Stimulated activated CD4-positive, alpha-beta T cell treated with anti-CD3 and anti-CD28 coated beads, Interleukin-1b, Interleukin-23, amount 100 ng/mL, for 4 hours (primary cell): ENCODE measurements at places on chromosomes 2 and 18.

DNA sequence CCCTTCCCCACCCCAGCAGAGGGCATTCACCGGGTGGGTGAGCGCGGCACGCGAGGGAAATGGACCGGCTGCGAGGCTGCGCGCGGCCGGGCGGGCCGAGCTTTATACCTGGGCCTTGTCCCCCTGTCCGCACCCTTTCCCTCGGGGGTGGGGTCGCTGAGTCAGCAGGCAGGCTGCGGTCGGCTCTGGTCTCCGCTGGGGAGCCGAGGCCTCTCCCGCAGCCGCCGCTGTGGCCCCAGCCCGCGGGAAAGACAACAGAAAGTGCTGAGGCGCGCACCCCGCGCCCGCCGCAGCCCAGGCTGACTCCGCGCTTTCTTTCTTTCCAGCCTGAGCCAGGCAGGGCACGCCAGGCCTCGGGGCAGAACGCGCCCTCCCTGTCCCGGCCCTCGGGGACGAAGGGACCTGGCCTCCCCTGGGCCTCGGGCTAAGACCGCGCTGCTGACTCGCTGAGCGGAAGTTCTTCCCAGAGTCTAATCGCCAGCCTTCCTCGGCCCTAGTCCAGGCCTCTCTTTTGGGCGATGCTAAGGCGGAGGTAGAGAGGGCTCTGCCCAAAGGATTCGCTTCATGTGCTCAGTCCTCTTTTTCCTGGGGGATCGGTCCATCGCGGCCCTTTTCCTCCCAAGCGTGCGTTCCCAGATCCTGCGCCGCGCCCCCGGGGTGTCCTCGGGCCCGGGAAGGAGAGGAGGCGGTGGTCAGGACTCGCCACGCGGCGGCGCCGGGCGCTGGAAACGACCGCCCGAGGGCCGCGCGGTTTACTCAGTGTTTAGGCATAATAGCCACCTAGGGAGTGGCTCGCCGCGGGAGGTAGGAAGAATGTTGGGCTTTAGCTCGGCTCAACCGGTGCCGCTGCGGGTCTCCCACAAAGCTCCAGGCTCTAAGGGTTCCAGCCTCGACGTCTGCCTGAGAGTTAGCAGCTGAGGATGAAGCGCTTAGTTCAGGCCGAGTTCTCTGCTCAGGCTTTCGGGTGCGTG, at the start of gene CRYBA2:
CRYBA2 (minus strand) TSS at position 78 of the 971 bp plus-strand sequence. CDS start 246 bp downstream, outside the sequence.
- DNase-seq: no peak

DNA sequence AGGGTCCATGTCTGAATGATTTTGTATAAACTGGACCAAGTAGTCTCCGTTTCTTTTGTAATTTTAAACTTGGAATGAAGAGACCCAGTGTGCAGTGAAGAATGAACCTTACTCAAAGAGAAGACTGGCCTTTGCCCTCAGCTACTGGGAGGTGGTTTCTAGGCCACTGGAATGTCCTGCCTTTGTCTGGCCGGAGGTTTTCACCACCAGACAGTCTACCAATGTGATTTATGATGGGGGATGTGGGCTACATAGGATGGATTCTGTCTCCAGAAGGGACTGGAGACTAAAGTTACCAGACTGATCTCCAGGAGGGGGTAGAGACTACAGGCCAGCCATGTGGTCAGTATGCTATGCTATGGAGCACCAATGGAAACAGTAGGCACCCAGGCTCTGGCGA, 42.8 kb upstream of the RAB31 start:
- no peak for DNase-seq

GRCh38 chr2:20226152-20226545, 1.2 kb upstream of the SDC1 start:
- DNase-seq: no peak

GRCh38 chr2:230983566-230983965, 12.4 kb upstream of the SPATA3 start:
- no peak for DNase-seq

GRCh38 chr18:11944252-11944651, 36.1 kb upstream of the MPPE1 start:
- no peak for DNase-seq

DNA sequence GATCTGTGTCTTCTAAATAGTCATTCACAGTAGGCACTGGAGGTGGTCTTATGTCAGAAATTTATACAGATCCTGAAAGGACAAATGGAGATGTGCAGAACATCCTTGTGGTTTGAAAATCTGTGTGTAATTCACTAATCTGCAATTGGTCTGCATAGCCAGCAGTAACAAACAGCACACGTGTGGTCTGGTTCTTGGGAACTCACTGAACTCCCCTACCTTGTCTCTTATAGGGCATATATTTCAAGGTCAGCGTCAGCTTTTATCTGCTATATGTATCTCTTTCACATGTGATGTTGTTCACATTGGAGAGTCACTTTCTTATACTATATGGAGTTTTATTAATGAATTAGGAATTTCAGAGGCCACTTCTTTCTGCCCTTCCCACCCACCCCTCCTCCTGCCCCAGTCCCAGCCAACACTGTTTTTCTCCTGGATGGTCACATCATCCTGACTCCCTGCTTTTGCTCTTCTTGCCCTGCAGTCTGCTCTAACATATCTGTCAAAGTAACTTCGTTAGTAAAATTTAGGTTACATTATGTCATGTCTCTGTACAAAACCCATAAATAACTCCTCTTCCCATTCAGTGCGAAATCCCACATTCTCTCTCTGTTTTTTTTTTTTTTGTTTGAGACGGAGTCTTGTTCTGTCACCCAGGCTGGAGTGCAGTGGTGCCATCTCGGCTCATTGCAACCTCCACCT, 35.4 kb upstream of the CABYR start:
- no peak for DNase-seq

DNA sequence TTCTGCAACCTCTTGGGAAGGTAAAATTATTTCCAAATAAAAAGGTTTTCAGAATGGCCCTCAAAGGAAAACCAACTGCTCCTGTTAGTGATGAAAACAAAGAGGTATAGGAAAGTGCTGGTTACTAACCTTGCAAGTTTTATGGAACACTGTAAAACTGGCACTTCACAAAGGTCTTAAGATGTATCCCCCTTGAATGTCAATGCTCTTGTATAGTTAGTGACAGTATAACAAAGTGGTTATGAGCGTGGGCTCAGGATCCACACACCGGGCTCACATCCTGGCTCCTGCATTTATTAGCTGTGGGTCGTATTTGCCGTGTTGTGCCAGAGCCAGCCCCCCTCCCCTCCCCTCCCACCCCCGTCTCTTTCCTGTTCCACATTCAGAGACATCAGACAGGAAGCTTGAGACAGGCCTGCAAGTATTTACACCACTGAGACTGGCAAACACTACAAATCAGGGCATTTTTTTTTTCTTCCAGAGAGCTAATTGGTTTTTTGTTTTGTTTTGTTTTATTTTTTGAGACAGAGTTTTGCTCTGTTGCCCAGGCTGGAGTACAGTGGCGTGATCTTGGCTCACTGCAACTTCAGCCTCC, 9.2 kb upstream of the DNPEP start:
- no peak for DNase-seq

DNA sequence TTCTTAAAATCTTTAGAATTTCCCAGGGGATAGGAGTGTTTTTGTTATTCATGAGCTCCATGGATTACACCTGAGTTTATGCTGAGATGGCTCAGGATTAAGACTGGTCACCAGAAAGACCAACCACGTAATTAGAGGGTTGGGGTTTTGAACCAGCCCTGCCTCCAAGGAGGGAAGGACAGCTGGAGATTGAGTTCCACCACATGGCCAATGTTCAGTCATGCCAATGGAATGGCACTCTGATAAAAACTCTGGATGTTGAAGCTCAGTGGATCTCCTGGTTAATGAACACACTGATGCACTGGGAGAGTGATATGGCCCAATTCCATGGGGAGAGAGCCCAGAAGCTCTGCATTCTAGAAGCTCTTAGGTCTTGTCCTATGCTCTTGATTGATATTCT, 38.7 kb upstream of the PTPN4 start:
- no peak for DNase-seq

GRCh38 chr2:62415518-62415917, 90.5 kb downstream of the TMEM17 start:
- DNase-seq: no peak

DNA sequence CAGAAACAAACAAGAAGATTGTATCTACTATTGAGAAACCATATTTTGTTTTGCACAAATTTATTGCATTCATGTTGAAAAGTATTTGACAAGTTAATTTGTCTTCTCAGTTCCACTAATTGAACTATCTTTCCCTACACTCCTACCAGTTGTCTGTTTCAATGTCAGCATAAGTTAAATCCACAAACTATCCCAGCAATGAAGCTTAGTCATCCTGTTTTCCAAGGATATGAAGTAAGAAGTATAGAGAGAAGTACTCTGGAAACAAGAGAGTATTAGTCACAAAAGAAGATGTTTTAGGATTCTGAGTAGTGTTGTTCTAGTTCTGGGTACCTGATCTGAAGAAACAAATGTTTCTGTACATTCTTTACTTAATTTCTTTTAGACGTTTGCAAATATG, 261.6 kb upstream of the ZNF804A start:
- DNase-seq: no peak

DNA sequence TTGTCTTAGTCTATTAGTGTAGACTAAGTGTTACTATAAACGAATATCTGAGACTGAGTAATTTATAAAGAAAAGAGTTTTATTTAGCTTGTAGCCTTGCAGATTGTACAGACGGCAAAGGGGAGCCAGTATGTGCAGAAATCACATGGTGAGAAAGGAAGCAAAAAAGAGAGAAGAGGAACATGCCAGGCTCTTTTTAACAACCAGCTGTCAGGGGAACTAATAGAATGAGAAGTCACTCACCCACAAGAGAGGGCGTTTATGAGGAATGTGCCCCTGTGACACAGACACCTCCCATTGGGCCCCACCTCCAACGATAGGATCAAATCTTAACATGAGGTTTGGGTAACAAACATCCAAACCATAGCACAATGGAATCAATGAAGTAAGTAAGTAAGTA, 20.6 kb upstream of the ZNF804A start:
- no peak for DNase-seq

DNA sequence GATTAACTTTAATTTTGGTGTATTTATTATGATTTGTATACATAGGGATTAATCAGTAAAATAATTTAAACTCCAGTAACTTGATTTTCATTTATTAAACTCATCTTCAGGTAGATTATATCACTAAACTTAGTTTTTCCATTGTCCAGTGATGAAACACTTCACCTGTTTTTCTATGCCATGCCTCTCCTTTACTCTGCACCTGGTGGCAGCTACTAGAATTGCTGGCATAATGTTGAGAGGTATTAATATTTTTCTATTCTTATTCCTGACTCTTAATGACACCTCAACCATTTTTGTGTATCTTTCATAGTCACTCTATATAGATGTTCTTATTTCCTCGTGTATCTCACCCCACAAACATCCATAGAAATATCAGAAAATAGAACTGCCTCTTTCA, 940.3 kb upstream of the CRIM1 start:
- no peak for DNase-seq

- DNase-seq: no peak
Measured at GRCh38 chr2:241009191-241009590, 10.8 kb downstream of the SNED1 start.

DNA sequence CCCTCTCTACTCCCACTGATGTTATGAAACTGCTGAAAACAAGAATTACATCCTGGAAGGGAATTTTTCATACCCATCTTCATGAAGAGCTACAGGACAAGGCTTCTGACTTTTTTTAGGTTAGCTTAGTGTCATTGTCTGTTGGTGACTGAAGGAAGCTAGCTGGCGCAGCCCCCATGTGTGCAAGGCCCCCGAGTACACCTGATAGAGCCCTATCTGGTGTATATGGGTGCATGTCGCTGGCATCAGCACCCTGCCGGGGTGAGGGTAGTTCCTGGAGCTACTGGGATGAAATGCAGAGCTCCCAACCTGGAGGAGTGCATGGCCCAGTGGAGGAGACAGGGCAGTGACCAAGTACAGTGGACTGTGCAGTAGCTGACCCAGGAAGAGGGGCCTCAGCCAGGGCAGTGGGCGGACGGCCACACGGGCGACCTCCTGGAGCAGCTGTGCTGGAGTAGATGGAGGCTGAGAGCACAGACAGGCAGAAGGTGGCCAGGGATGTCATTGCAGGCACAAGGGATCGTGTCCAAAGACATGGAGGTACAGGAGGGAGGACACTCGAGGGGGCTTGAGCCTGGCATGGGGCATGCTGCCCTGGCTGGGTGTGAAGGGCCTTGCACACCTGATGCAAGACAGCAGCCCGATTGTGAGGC, 12.1 kb downstream of the IMPA2 start:
- DNase-seq: no peak

DNA sequence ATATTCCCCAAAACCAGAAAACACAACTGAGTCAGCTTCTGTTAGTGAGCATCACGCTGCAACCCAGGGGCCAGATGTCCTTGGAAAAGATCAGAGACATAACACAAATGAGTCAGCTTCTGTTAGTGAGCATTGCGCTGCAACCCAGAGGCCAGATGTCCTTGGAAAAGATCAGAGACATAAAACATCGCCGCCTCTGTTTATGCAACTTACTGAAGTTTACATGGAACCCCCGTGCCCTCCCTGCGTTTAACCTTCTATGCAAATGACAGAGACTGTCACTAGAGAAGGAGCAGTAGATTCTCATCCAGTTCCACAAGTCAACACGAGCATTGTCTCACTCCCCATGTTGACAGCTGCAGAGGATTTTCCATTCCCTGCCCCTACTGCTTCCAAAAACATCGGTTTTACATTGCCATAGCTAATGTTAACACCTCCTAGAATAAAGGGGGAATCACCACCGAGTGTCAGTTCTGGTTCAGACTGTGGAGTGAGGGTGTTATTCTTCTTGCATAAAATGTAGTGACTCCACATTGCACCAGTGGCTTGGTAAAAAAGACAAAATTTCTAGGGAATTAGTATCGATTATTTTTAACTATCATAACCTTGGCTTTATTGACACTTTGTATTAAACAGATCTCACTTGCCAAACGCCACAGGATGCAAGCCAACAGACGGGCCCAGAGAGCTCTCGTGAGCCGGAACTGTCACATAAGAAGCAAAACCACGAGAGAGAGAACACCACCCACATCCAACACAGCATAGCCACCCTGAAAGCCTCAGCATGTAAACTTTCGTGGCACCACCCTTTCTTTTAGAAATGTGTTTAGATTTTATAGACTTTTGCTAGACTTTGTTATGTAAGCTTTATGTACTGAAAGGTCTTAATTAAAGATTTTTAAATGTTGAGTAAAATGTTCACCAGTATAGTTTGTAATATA, 87.7 kb downstream of the SH3YL1 start:
- DNase-seq: peak; percentile 16

DNA sequence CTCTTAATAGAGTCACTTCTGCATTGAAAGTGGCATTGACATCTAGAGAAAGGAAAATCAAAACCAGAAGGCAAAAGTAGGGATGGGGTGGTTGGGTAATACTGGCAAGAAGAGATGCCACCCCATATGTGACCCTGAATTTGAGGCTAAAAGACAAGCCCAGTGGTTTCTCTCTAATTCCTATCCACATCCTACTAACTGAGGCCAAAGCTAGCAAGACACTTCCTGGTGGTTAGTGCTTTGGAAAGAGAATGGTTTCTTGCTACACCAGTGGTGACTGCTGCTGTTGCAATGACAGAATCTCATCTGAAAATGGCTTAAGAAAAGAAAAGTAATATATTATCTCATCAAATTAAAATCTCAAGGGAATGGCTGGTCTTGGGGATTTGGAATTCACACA, 640.6 kb downstream of the EPHA4 start:
- no peak for DNase-seq

DNA sequence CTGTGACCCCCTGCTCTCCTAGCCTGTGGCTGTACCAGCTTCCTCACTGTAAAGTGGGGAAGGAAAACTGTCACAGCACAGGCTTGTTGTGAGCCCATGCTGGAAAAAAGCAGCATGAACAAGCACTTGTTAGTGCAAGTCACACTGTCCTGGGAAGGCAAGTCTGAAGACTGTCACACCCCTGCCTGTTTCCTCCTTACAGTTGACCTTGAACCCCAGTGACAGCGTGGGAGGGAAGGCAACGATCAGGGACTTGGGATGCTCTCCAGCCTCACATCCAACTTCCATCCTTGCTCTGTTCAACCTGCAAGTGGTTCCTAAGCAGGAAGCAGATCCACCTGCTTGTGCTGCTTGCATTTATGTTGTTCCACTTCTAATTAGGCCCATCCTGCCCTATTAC, 311.3 kb upstream of the KLHL29 start:
- DNase-seq: no peak
